Cardiac ventricle fibroblast (primary cell): ENCODE measurements at places on chromosomes 13 and 19. TPM values are rescaled to one million over a fixed set of nuclear protein-coding genes. Genes with fewer than 3 reads are reported as not detected.

Gene LGALS14
- not detected in 2 replicates for total RNA-seq

Gene FFAR2
- total RNA-seq, result not detected in 2 replicates

Gene TMEM150B
- not detected in 2 replicates for total RNA-seq

Gene ACER1
- not detected in 2 replicates for total RNA-seq

Gene KLK13
- total RNA-seq, result 0.19 TPM in 1 of 2 replicates, not detected in the other

Gene EBI3
- not detected in 2 replicates for total RNA-seq

Gene PRR19
- not detected in 2 replicates for total RNA-seq

Gene GJB6
- total RNA-seq, result not detected in 2 replicates

Gene JUND
- 120 and 130 TPM in 2 replicates for total RNA-seq

Gene RUBCNL
- total RNA-seq, result 0.12 and 0.64 TPM in 2 replicates

Gene ONECUT3
- total RNA-seq, result not detected in 2 replicates

Gene DIAPH3
- total RNA-seq, result 2.4 and 2.6 TPM in 2 replicates

Gene SPTBN4
- total RNA-seq, result 1.5 and 5.0 TPM in 2 replicates

Gene ZNF581
- total RNA-seq, result 37.1 and 44.1 TPM in 2 replicates

Gene ITGBL1
- total RNA-seq, result 22.6 and 23.1 TPM in 2 replicates

Gene STK11
- total RNA-seq, result 47.5 and 52.5 TPM in 2 replicates

Gene FAM216B
- not detected in 2 replicates for total RNA-seq

Gene MAG
- total RNA-seq, result 0.34 and 2.9 TPM in 2 replicates

Gene COL5A3
- total RNA-seq, result 52.1 and 58.2 TPM in 2 replicates

Gene ZNF568
- total RNA-seq, result 4.8 and 9.8 TPM in 2 replicates

Gene FGF22
- total RNA-seq, result not detected in 2 replicates

Gene NKPD1
- total RNA-seq, result not detected in 2 replicates

Gene SIGLECL1
- not detected in 2 replicates for total RNA-seq

Gene KIR2DL3
- not detected in 2 replicates for total RNA-seq

Gene CFAP97D2
- not detected in 2 replicates for total RNA-seq

Gene ZIC2
- not detected in 2 replicates for total RNA-seq

Gene ZNF556
- not detected in 2 replicates for total RNA-seq

Gene NANOS3
- not detected in 2 replicates for total RNA-seq

Gene TMEM38A
- total RNA-seq, result 1.3 and 3.6 TPM in 2 replicates

Gene ZNF582
- 3.0 and 7.1 TPM in 2 replicates for total RNA-seq

Gene B3GNT8
- total RNA-seq, result 0.78 and 1.2 TPM in 2 replicates

Gene CYP2A6
- total RNA-seq, result not detected in 2 replicates

Gene ZNF709
- total RNA-seq, result 1.7 and 1.9 TPM in 2 replicates

Gene TMEM145
- total RNA-seq, result not detected in 2 replicates

Gene STXBP2
- total RNA-seq, result 19.1 and 20.1 TPM in 2 replicates

Gene ZNF560
- not detected in 2 replicates for total RNA-seq

Gene ZNF66
- total RNA-seq, result 0.12 and 0.83 TPM in 2 replicates

Gene PRRG2
- 0.29 and 3.6 TPM in 2 replicates for total RNA-seq

Gene MTUS2
- total RNA-seq, result not detected in 2 replicates

Gene ZNF93
- 2.9 and 3.1 TPM in 2 replicates for total RNA-seq

Gene DAND5
- not detected in 2 replicates for total RNA-seq

Gene SMAD9
- 7.1 and 7.8 TPM in 2 replicates for total RNA-seq

Gene KIR2DL1
- not detected in 2 replicates for total RNA-seq

Gene ZNF580
- total RNA-seq, result 16.3 and 17.3 TPM in 2 replicates

Gene NFIC
- total RNA-seq, result 125 and 142 TPM in 2 replicates

Gene TRPM4
- 11.8 and 14.5 TPM in 2 replicates for total RNA-seq

Gene CGB2
- not detected in 2 replicates for total RNA-seq

Gene ZNF699
- 9.8 and 12.2 TPM in 2 replicates for total RNA-seq

Gene ZNF431
- 5.6 and 7.4 TPM in 2 replicates for total RNA-seq

Gene URAD
- not detected in 2 replicates for total RNA-seq

Gene C19orf81
- total RNA-seq, result not detected in 2 replicates

Gene LIM2
- not detected in 2 replicates for total RNA-seq

Gene GAPDHS
- total RNA-seq, result not detected in 2 replicates
